GF-D8 (cell line): ENCODE measurements at places on chromosomes 2 and 18.

GRCh38 chr2:40820319-40820718, 368.4 kb upstream of the SLC8A1 start:
- DNase-seq, result no peak

- DNase-seq, result no peak
These were observed 92.2 kb upstream of the CHRNA1 start for GRCh38 chr2:174856447-174856846.

DNA sequence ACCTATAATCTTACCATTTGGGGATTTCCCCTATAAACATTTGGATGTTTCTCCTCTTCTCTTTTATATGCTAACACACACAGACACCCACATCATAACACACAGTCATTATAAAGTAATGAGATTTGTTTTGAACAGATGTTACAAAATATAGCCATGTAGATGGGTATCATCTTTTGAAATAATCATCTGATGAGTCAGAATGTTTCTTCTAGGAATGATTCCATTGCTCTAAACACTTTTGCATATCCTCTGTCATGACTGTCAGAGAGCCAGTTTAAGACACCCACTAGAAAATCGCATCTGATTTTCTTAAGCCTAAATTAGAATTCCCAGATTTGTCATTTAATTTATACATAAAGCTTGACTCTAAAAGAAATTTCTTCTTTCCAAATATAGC, 442.6 kb downstream of the CMPK2 start:
- DNase-seq, result no peak

GRCh38 chr2:71811726-71812125, 335.9 kb downstream of the CYP26B1 start:
- DNase-seq, result no peak

GRCh38 chr18:39751161-39751560, 2185.6 kb upstream of the CELF4 start:
- DNase-seq, result no peak

GRCh38 chr2:223058952-223059716, 7.1 kb downstream of the KCNE4 start:
- no peak for DNase-seq

GRCh38 chr2:118627156-118627555, 220.3 kb downstream of the EN1 start:
- no peak for DNase-seq

- DNase-seq, result no peak
These were observed 277.8 kb downstream of the EIPR1 start for GRCh38 chr2:3099860-3100234.

- DNase-seq, result no peak
These were observed 91.6 kb downstream of the TTC27 start for GRCh38 chr2:32719430-32719829.

GRCh38 chr18:68448736-68449135, 266.2 kb downstream of the TMX3 start:
- DNase-seq, result no peak

DNA sequence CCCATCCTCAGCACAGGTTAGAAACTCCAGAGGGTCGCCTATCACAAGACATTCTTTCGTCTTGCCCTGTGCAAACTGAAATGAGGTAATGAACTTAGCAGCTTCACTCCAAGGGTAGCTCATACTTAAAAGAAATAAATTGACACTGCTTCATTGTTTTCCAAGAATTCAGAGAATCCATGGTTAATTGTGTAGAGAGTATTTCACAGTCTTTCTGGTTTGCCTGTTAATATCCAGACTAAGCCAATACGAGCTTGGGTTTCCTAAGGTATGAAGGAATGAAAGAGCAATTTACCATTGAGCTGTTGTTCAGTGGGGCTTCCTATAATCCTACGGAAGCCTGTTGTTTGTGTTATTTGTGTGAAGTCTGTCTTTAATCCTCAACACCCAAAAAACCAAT, 58.7 kb downstream of the FAM124B start:
- DNase-seq, result no peak

GRCh38 chr18:23897291-23897690, 117.3 kb upstream of the TTC39C start:
- DNase-seq, result no peak

DNA sequence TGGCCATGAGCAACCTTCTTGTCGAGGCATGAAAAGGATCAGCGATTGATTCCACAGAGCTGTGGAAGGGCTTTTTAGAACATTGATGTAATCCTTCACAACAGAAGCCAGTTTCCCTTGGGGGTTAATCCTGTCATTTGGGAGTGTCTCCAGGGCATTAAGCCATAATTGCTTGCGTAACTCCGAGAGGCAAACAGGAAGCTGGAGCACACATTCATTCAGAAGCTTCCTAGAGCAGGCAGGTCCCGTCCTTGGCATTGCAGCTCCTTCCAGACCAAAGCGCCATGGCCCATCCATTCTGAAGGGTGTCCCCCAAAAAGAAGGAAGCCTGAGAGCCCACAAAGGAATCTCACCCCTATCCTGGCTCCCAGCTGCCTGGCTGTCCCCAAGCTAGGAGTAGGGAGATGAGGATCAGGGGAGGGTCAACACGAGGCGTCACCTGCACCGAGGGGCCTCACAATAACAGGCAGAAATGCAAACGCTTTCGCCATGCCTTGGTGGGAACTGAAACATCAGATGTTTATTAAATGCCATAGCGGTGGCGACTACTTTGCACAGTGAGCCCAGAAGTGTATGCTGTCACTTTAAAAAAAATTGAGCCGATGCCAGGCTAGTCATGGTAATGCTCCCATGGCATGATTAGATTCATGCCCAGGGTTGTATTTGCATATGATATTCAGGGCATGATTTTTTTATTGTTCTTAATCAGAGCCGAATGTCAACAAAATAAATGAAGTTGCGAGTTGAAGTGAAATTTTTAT, 339.4 kb downstream of the BCL11A start:
- no peak for DNase-seq

DNA sequence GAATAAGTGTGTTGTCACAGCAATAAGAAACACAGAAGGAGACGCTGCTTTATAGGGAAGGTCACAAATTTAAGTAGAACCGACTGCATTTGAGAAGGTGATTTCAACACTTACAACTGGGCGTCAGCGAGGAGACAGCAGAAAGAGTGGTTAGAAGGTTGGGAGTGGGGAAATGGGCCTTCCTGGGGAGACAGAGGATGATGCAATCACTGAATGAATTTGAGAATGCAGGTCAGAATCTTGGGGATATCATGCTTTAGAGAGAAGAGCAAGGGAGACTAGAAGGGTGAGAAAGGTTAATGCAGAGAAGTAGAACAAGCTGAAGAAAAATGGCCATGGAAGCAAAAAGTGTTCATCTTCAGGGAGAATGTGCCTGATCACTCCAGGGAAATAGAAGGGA, 616.1 kb upstream of the FAM98A start:
- no peak for DNase-seq

DNA sequence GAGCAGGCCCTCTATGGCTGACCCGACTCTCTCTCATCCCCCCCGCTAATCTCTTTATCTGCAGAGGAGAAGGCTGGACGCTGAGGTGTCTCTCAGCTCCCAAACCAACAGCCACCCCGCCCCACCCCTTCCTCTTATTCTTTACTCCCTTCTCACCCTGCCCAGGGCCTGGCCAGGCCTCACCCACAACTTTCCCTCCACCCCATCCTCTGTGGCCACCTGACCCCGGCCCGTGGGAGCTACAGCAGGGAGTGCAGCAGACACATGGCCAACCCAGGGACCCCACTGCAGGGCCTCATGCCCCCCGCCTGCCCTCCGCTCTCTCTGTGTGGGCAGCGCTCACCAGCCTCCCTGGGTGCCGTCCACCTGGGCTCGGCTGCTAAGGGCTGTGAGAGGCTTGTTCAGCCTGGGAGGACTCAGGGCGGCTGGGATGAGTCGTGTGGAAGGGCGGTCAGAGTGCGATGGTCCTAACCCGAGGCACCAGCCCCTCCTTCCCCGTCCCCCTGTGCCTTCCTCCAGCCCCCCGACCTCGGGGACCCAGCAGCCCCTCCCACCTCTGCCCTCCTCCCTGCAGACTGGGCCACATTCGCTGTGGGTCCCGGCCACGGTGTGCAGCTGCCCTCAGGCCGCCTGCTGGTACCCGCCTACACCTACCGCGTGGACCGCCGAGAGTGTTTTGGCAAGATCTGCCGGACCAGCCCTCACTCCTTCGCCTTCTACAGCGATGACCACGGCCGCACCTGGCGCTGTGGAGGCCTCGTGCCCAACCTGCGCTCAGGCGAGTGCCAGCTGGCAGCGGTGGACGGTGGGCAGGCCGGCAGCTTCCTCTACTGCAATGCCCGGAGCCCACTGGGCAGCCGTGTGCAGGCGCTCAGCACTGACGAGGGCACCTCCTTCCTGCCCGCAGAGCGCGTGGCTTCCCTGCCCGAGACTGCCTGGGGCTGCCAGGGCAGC, 6.8 kb downstream of the NEU4 start:
- no peak for DNase-seq

- no peak for DNase-seq
These were observed 65.9 kb downstream of the AP1S3 start for GRCh38 chr2:223771475-223771874.

DNA sequence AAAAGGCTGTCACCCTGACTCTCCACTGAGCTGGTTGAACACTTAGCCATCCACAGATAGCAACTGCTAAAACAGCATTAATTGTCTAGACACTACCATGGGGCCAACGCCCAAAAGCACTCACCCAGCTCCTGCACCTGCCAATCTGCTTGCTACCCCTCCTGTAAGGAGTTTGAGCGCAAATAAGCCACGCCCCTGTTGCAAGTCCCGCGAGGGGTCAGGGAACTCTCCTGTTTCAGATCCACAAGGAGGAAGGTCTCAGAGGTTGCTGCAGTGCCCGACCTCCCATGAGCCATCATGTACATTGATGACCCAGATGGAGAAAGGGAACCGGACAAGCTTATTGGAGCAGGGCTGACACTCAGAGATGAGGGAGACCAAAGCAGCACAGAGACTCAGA, 106.8 kb downstream of the ZNF516 start:
- DNase-seq, result no peak

DNA sequence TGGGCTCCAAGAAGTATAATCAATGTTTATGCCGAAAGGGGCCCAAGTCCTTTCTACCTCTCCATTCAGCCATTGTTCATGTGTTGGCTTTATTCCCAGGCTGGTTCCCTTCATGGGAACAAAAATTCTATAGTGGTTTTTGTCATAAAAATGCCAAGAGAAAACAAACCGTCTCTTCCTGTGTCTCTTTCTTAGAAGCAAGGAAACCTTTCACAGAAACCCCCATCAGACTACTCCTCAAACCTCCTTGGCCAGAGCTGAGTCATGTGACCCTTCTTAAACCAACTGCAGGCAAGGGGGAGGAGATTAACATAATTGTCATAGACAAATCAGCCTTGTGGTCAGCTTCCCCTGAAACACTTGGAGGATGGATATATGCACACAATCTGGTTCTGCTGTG, 75.1 kb upstream of the TANK start:
- DNase-seq, result peak; percentile 13

- DNase-seq, result no peak
These were observed 172.7 kb downstream of the SETBP1 start for GRCh38 chr18:44853430-44853829.

DNA sequence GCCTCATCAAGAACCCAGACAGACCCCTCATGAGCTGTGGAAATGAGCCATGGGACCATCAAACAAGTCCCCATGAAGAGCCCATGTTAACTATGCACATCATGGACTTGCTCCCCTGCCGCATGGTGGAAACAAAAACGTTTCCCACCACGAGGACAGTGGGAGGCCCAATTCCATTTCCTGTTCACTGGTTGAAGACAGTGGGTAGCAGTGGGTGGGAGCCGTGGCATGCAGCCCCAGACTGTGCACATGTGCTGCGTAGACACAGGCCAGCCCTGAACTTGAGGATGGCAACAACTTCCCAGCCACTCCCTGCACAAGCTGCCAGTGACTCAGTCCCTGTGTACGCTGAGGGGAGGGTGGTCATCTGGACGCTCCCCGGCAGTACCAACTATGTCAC, 108.4 kb upstream of the LMAN1 start:
- DNase-seq, result no peak

DNA sequence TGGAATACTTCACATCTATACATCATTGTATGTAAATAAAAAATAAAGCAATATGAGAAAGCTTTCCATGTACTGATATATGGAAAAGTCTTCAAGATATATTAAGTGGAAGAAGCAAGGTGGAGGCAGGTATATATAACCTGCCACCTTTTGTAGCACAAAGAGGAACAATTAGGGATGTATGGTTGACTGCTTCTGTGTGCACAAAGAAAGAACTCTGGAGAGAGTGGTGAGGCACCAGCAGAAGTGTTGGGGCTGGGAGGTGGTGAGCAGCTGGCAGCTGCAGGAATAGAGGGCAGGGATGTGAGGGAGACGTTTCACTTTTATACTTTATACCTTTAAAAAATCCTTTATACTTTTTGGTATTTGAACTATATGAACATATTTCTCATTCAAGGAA, 26.1 kb downstream of the KIF5C start:
- no peak for DNase-seq

DNA sequence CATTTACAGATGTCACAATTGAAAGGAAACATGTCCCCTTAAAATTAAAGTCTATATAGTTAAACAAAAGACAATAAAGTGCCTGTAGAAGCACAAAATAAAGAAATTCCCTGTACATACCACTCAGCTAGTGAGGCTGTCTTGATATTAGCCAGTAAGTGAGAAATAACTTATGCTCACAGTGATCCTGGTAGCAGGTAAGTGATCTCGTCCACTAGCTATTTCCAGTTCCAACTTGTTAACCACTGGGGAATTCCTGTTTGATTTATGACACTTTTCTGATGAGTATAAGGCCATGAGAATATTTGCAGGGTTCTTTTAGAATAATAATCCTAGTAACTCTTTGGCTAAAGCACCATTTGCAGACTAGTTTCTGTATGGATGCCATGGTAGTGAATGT, 127.9 kb upstream of the PGAP1 start:
- DNase-seq, result no peak

- no peak for DNase-seq
These were observed 69.9 kb upstream of the MCFD2 start for GRCh38 chr2:46985512-46985911.

GRCh38 chr2:171210864-171211431, 50.3 kb upstream of the TLK1 start:
- peak; percentile 39 for DNase-seq

GRCh38 chr2:65024149-65024829, 31.9 kb upstream of the CEP68 start:
- no peak for DNase-seq

GRCh38 chr2:9347411-9347881, 75.9 kb downstream of the ITGB1BP1 start:
- no peak for DNase-seq

- DNase-seq, result no peak
These were observed 14.2 kb downstream of the ESPNL start for GRCh38 chr2:238114331-238114841.

GRCh38 chr18:2881840-2882195, 35.0 kb downstream of the EMILIN2 start:
- no peak for DNase-seq
